Mesenchymal stem cell (in vitro differentiated cells and primary cell): ENCODE measurements at places on chromosomes 6 and 20.
A peak's percentile ranks its signal among the peaks of the same experiment; 100 is the strongest.

- DNase-seq = no peak
Measured at GRCh38 chr20:41770427-41770826, 152.2 kb upstream of the CHD6 start.

GRCh38 chr6:149566410-149567193 is 427 bp downstream of the GINM1 start:
- peak; percentile 60 for DNase-seq

DNA sequence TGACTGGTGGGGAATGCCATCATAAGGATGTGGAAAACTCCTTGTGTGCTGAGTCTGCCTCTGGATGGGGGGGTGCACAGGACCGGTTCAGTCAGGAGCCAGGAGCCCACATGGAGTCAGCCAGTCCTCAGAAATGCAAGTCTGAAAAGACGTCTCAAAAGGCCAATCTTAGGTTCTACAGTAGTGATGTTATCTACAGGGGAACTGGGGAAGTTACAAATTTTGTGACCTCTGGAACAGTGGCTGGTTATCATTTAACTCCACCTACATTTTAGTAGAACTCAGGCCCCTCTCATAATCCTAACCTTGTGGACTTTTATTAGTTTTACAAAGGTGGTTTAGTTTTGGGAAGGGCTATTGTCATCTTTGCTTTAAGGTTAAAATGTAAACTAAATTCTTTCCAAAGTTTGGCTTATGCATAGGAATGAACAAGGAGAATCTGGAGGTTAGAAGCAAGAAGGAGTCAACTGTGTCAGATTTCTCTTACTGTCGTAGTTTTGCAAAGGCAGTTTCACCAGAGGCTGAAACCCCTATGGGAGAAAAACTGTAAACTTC is 13.7 kb upstream of the TBC1D22B start:
- no peak for DNase-seq

GRCh38 chr6:141734071-141734840 is 398.5 kb upstream of the GJE1 start:
- no peak for DNase-seq

DNA sequence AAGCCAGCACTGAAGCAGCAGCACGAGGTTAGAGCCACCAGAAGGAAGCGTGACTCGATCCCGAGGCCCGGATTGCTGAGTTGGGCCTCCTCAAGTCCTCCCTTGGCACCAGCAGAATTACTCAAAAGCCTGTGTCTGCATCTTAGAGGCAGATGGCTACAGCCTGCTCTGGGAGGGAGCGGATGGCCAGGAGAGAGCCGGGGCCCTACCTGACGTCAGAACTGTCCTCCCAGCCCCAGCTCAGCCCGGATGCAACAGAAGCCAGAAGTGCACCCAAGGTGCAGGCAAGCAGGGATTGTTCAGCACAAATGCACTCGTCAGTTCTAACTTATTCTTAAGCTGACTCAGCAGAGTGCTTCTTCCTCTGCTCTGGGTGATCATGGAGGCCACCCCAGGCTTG is 155.5 kb upstream of the RPS6KA2 start:
- no peak for DNase-seq

DNA sequence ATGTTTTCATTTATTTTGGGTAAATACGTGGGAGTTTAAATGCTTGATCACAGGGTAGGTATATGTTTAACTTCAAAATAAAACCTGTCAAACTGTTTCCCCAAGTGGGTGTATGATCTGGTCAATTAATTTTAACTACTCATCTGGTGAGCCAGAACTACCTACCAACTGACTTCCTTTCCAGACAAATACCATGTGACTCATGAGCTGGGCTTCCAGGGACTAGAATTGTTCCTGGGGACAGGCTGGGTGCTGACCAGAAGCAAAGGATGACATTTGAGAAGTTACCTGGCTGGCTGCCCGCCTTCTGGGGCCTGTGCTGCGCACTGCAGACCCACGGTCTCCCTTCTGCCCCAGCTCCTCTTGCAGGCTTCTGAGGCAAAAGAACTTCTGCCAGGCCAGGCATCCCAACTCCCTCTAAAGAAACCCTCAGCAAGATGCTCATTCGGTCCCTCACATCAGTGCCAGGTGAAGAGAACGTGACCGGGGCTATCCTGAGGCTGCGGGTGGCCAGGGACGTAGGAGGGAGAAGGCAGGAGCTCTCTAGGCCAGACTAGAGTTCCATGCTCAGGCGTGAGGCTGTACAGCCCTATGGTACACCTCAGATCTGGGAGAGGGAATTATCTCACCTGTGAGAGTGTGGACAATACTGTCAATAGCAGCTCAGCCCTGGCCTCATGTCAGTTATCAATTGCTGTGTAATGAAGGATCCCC is 103.6 kb downstream of the JPH2 start:
- no peak for DNase-seq

DNA sequence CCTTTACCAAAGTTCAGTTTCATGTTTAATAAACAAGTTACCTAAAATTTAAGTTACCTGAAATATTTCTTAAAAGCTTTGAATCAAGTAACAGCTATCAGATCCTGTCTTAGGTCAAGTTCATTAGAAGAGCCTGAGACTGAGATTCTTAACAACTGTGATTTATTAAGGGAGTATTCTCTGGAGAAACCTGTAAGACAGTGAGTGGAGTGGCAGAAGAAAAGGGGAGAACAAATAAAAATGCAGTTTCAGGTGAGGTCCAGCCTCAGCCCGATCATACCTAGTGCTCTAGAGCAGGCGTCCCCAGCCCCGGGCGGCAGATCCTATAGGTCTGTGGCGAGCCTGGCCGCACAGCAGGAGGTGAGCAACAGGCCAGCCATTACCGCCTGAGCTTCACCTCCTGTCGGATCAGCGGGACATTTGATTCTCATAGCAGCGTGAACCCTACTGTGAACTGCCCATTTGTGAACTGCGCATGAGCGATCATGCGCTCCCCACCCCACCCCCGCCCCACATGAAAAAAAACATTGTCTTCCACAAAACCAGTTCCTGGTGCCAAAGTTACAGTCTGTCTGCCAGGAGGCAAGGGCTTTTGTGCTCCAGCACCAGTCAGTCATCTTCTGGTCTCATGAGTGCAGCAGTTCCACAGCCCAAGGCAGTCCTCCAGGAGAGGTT is 59.2 kb upstream of the ADGRB3 start:
- no peak for DNase-seq

GRCh38 chr6:36730424-36731380 is 33.1 kb downstream of the RAB44 start:
- DNase-seq = no peak

- DNase-seq = no peak
Measured at GRCh38 chr20:19419396-19419795, 207.0 kb downstream of the SLC24A3 start.

DNA sequence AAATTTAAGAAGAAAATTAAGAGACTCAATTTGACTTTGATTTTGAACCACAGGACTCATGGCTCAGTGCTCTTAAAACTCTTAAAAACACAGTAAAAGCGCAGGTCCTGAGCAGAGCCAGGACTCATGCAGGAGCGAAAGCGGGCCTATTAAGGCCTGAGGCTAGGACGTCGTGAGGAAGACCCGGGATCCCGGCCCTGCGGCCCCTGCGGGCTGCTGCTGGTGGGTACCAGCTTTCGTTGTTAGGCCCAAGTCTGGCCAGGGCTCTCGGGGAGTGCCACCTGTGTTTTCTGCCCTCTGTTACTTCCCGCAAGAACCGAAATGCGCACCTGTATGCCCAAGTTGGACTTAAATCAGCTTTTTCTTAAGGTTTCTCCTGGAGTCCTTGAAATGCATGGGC is 3.4 kb upstream of the PAX1 start:
- no peak for DNase-seq
